ENCODE measurements at places on chromosomes 6 and 20.
A peak's percentile ranks its signal among the peaks of the same experiment; 100 is the strongest.

DNA sequence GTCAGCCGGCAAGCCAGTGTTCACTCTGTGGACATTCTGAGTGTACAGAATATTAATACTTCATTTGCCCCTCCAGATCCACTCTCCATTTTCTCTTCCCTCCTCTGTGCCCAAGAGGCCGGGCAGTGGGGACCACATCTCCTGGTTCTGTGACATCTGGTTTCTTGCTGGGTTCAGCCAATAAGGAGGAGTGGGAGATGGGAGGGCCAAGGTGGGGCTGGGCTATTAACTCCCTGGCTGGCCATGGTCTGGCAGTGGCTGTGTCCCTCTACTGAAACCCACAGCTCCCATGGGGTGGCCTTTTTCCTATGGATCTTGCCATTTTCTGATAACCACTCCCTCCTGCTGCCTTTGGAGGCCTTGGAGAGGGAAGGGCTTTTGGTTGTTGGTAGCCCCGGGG, 30.0 kb upstream of the SALL4 start:
- no peak for DNase-seq

GRCh38 chr6:132973514-132973993, 159.2 kb downstream of the RPS12 start:
- no peak for DNase-seq

DNA sequence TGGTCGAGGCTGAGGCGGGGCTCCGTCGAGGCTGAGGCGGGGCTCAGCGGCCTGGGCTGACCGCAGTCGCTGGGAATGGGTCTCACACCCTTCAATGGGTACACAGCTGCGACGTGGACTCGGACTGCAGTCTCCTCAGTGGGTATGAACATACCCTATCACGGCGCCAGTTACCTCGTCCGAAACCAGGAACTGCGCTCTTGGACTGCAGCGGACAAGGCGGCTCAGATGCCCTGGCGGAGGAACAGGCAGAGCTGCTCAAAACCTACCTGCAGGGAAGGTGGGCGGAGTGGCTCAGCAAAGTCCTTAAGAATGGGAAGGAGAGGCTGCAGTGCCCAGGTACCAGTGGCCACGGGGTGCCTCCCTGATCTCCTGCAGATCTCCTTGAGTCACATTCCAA, 14.2 kb downstream of the HLA-A start:
- DNase-seq = no peak

GRCh38 chr6:105911106-105911629, 175.0 kb upstream of the PRDM1 start:
- DNase-seq = no peak

DNA sequence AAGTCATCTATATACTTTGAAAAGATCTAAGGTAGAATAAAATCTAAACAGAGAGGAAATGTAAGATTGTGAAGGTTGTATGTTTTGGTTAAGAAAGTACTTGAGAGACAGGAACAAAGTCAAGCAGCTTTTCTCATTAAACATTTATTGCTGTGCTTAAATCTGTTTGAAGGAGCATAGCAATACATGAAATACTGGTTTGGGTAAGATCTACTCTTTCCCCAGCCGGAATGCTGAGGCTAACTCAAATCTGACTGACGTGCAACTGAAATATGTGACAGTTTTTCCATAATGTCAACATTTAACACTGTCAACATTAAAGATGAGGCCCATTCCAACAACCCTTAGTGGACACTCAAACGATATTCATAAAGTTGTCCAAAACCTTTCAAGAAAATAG, 59.9 kb downstream of the MAN1A1 start:
- no peak for DNase-seq

GRCh38 chr6:43766964-43767461, 3.0 kb upstream of the VEGFA start:
- DNase-seq = no peak

DNA sequence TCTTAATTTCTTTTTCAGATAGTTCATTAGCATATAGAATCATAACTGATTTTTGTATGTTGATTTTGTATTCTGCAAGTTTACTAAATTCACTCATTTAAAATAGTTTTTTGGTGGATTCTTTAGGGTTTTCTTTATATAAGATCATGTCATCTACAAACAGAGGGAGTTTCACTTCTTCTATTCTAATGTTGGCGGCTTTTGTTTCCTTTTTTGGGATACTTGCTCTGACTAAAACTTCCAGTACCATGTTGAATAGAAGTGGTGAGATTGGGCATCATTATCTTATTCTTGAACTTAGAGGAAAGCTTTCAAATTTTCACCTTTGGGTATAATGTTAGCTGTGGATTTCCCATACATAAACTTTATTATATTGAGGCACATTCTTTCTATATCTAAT, 296.9 kb downstream of the BCKDHB start:
- no peak for DNase-seq

DNA sequence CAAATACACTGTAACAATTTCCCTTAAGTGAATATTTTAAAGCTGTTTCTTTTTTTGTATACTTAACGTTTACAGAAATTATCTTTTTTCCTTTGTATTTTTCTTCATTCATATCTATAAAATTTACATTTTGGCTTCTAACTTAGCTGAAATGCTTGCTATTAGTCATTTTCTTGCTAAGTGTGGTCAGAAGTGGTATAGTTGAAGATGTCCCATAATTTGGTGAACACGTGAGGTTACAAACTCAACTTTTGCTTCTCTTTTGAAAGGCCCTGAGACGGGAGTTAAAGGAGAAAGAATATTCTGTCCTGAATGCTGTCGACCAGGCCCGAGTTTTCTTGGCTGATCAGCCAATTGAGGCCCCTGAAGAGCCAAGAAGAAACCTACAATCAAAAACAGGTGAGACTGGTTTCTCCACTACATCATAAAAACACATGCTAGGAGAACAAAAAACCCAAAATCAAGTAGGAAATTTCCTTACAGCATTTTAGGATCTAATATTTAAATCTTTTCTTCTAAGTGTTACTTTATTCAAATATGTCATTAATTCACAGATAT, 445.0 kb downstream of the UTRN start:
- DNase-seq = no peak

GRCh38 chr20:47620808-47621805, 119.4 kb downstream of the NCOA3 start:
- no peak for DNase-seq

GRCh38 chr6:75968143-75968542, 104.3 kb downstream of the IMPG1 start:
- no peak for DNase-seq

DNA sequence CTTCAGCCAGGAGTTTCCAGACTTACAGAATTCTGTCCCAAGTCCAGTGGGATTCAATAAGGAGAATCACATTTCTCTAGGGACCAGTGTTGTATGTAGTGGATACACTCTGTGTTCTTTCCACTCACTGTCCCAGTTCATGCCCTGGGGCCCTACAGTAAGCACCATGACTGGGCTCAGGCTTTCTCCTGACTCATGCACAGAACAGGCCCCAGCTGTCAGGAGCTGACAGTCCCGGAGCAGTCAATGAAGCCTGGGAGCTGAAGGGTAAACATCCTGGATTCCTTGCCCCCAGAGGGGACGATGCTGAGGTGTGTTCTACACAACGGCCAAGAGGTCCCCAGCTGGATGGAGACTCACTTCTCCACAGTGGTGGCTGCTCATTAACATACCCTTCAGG, 40.2 kb upstream of the LRFN2 start:
- DNase-seq = no peak

DNA sequence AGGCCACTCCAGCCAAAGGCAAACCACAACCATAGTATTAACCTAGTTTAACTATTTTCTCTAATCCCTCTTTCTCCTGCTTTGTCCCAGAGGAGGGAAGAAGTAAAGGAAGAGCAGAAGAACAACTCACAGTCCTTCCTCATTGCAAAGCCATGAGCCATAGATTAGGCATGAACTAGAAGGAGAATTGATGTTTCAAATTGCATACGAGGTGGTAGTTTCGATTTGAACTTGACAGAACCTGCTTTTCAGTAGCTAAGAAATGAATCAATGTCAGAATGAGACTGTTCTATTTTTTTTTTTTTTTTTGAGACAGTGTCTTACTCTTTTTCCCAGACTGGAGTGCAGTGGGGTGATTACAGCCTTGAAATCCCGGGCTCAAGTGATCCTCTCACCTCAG, 48.3 kb downstream of the PROKR2 start:
- no peak for DNase-seq

GRCh38 chr20:40686893-40687292, 2.1 kb downstream of the MAFB start:
- DNase-seq = no peak

GRCh38 chr6:155177363-155177961, 86.4 kb upstream of the CLDN20 start:
- DNase-seq = peak; percentile 61

- no peak for DNase-seq
Observed at GRCh38 chr6:107691062-107691751, 132.9 kb downstream of the SCML4 start.

DNA sequence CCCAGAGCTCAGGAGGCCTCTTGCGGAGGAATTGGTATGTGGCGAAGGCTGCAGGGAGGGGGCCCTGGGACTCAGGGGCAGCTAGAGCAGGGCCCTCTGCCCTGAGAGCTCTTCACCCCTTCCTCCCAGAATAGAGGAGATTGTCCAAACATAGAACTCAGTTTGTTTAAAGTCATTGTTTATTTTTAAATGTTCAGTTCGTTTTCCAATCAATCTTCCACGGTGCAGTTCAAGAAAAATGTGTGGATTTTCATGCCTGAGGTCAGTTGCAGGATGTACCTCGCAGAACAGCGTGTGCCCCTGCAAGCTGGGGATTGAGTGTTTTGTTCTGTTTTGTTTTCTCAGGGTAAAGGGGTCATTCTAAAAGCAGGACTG, 37.2 kb downstream of the MGME1 start:
- no peak for DNase-seq

GRCh38 chr6:47256981-47257730, 52.5 kb downstream of the TNFRSF21 start:
- DNase-seq = no peak

GRCh38 chr6:157714153-157714490, 108.9 kb upstream of the SNX9 start:
- DNase-seq = no peak

DNA sequence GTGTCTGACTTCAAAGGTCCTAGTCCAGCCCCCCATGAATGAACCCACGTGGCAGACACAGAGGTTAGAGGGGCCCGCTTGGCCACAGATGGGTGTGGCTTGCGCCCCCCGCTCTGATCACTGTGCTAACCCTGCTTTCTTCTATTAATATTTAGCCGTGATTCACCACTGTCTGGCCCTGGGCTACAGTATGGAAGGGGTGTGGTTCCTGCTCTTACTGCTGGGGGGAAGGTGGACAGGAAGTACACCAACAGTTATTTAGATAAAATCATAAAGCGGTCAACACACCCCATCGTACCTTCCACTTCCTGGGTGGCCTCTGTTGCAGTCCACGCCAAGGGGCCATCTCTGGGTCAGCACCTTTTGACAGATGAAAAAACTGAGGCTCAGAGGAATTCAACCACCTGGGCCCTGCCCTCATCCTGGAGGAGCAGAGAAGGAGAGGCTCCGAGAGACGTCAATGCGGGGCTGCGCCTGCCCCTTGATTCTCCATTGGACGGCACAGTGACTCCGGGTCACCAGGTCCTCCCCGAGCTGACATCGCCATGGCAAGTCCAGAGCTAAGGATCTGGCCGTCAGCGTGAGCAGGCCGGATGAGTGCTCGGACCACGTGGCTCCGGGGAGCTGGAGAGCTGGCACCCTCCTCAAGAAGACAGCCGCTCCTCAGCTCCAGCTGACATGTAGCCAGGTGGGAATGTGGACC, 206.3 kb downstream of the PREX1 start:
- no peak for DNase-seq

GRCh38 chr6:168823397-168824212, 382.6 kb downstream of the SMOC2 start:
- DNase-seq = no peak

DNA sequence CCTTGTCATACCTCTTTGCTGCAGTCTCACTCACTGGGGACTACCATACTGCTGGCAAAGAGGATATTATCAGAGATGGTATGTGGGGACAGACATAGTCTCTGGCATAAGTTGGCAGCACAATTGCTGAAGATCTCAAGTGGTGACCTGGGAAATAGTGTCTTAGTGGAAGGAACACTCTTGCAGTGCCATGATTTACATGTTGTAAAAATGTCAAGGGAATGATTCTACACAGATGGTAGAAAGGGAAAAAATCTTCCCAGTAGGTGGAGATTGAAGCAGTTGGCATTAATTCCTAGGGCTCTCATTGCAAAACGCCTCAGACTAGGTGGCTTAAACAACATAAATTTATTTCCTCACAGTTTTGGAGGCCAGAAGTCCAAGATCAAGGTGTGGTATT, 662.2 kb downstream of the DHX35 start:
- DNase-seq = no peak

GRCh38 chr6:11650025-11650696, 112.6 kb downstream of the TMEM170B start:
- no peak for DNase-seq

GRCh38 chr6:140340795-140341194, 966.3 kb upstream of the CITED2 start:
- DNase-seq = no peak

DNA sequence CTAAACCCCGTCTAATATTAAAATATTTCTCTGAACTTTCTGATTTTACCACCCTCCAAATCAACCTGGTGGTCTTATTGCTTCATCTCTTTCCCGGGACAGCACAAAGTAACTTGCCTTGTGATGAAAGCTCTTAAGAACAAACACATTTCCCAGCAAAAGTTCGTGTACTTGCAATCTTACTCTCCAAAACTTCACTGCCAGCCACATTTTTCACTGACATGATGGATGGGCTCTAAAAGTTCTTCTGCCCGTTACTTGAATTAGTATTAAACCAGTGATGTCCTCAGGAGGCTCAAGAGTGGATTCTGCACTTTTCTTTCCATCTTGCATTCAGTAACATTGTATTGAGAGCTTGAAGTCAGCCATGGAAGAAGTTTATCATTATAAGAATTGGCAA, 731.6 kb upstream of the GJE1 start:
- no peak for DNase-seq

GRCh38 chr6:15522026-15522425, 140.8 kb downstream of the DTNBP1 start:
- DNase-seq = no peak

- DNase-seq = no peak
Observed at GRCh38 chr20:6397115-6397514, 274.3 kb upstream of the FERMT1 start.

- peak; percentile 65 for DNase-seq
Observed at GRCh38 chr6:27894839-27895762, 17.1 kb downstream of the OR2B2 start.

- DNase-seq = no peak
Observed at GRCh38 chr6:139520321-139520768, 145.9 kb upstream of the CITED2 start.

DNA sequence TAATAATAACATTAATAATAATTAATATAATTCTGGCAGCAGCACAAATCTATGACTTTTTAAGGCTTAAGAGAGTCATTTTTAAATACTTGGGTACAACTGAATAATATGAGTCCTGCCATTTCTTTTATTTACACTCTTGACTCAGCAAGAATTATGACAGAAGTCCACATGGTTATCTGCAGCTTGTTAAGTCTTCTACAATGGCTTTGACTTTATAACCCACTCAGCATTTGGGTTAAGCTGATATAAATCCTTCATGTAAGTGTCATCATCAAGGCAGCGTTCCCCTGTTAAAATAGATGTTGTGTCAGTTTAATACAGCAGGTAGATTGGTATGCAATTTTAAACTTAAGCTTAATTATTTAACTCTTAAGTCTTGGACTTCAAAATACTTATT, 131.7 kb downstream of the ARHGAP18 start:
- no peak for DNase-seq

GRCh38 chr20:12699374-12700228, 309.2 kb upstream of the SPTLC3 start:
- DNase-seq = no peak
